ENCODE measurements at places on chromosomes 12 and 14.

DNA sequence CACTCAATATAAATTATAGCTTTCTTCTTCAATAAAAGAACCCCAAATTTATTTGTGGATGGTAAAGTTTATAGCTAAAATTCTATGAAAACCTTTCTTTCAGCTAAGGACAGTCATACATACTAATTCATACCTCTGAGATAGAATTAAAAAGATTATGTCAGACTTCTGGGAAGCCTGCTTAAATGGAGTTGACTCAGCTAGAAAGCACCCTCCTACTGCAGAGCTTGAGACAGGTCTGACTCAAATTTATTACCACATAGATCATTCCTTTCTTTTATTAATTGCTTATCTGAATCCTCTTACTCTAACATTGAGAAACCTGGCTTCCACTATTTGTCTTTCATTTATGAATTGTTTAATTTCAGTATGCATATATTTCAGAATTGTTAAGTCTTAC is 1007.0 kb upstream of the LRFN5 start:
- no peak for DNase-seq
- H3K27ac ChIP-seq = no peak overlapping the region
- H3K36me3 ChIP-seq = no peaks in the 10 kb centered on the region
- peaks cover 12% of the 10 kb centered on the region for H3K4me1 ChIP-seq

- peaks cover 41% of the 10 kb centered on the region for H3K27me3 ChIP-seq
- no peak overlapping the region for H3K4me3 ChIP-seq
- no peak overlapping the region for H3K27ac ChIP-seq
- no peak for DNase-seq
- peaks cover 4% of the 10 kb centered on the region for H3K36me3 ChIP-seq
Observed at GRCh38 chr14:77122526-77123125, 19.0 kb downstream of the ZDHHC22 start.

- DNase-seq = no peak
- H3K27ac ChIP-seq = no peak overlapping the region
- H3K36me3 ChIP-seq = peaks cover 27% of the 10 kb centered on the region
- peaks cover 5% of the 10 kb centered on the region for H3K4me1 ChIP-seq
- no peak overlapping the region for H3K4me3 ChIP-seq
Observed at GRCh38 chr12:6730169-6730568, 6.3 kb downstream of the COPS7A start.

GRCh38 chr12:124947561-124948398 is 33.3 kb upstream of the UBC start:
- no peak overlapping the region for H3K4me3 ChIP-seq
- H3K36me3 ChIP-seq = peaks cover 22% of the 10 kb centered on the region
- H3K27ac ChIP-seq = no peak overlapping the region
- H3K27me3 ChIP-seq = no peaks in the 10 kb centered on the region
- DNase-seq = no peak

DNA sequence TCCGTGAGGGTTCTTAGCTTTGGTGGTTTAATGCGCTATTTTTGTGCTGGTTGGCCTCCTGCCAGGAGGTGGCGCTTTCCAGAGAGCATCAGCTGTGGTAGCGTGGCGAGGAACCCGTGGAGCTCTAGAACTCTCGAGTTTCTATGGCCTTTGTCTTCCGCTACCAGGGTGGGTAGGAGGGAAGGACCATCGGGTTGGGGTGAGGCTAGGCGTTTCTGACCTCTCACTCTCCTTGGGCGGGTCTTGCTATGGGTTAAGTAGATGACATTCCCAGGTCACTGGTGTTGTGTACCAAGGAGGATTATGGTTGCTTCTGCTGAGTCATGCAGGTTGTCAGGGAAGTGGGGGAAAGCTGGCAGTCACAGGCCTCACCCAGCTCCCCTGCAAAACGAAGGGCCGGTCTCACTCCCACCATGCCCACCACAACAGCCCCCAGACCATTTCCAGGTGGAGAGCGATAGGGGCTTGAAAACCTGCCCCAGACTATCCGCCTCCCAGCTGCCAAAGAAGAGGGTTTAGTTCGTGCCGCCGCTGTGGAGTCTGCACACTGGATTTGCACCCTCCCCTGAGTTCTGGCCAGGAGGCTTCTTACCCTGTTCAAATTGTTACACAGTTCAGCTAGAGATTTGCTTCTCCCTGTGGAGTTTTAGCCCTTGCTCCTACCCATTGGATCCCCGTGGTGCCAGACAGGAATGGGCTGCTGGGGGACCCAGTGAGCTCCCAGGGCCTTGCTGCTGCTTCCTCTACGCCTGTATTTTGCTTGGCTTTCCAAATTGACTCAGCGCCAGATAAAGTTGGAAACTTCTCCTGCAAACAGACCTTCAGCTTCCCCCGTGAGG is 21.9 kb downstream of the RNFT2 start:
- no peak for DNase-seq
- peaks cover 20% of the 10 kb centered on the region for H3K36me3 ChIP-seq
- H3K4me1 ChIP-seq = no peaks in the 10 kb centered on the region
- H3K27me3 ChIP-seq = no peaks in the 10 kb centered on the region

DNA sequence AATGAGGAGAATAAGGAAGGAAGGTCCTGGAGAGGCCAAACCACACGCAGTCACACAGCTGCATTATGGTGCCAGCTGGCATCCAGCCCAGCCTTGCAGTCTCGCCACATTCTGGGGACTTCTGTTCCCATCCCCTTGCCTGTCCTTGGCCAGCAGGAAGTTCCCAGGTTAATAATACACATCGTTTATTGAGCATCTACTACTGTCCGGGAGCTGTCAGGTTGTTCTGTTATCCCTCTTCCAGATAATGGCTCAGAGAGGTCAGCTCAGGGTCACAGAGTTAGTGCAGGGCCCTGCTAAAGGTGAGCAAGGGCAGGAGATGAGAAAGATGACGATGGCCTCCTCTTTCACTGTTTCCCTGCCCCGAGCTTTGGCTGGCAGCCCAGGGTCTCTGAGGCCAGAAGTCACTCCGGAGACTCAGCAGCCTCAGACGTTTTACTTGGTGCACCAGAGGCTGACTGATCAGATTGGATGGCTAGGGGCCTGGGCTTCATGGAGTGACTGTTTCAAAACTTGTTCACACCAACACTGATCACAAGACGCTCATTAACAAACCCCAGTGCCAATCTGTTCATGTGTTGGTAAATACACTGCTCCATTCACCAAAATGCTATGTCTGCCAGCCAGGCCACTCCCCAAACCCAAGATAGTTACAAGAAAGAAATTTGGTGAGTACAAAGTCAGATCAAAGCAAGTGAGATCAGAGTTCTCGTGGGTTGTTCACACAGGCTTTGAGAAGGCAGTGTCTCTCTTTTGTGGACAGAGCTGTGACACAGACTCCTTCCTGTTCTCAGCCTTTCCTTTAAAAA is 79.2 kb downstream of the B4GALNT3 start:
- H3K27ac ChIP-seq = peak overlapping the region; percentile 57
- no peak overlapping the region for H3K4me3 ChIP-seq
- no peaks in the 10 kb centered on the region for H3K36me3 ChIP-seq
- peaks cover 17% of the 10 kb centered on the region for H3K4me1 ChIP-seq
- no peak for DNase-seq
- peaks cover 13% of the 10 kb centered on the region for H3K27me3 ChIP-seq

- H3K27ac ChIP-seq = peak overlapping the region; percentile 5
- DNase-seq = no peak
- peaks cover 30% of the 10 kb centered on the region for H3K4me1 ChIP-seq
- no peaks in the 10 kb centered on the region for H3K27me3 ChIP-seq
- no peak overlapping the region for H3K4me3 ChIP-seq
Observed at GRCh38 chr14:68704736-68705720, 87.8 kb downstream of the ZFP36L1 start.

DNA sequence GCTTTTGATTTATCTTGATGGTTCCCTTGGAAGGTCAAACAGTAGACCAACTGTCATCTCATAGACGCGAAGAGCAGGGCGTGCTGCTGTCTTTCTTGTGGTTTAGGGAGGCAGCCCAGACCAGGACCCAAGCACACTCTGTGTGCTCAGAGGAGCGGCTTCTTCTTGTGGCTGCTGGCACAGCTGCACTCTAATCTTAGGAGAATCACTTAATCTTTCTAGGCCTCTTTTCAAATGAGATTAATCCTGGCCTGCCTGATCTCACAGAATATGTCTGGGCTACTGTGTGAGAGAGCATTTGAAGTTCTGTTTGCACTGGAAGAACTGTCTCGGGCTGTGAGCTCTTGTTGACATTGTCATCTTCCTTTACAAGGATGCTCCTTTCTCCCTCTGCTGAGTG is 60.0 kb upstream of the TRAF3 start:
- no peak overlapping the region for H3K4me3 ChIP-seq
- DNase-seq = no peak
- H3K27ac ChIP-seq = no peak overlapping the region
- H3K27me3 ChIP-seq = no peaks in the 10 kb centered on the region

GRCh38 chr14:73713206-73713802 is 880 bp downstream of the PNMA1 start:
- H3K36me3 ChIP-seq = peaks cover 8% of the 10 kb centered on the region
- peak overlapping the region; percentile 97 for H3K27ac ChIP-seq
- peaks cover 43% of the 10 kb centered on the region for H3K4me1 ChIP-seq
- peak overlapping the region; percentile 84 for H3K4me3 ChIP-seq

DNA sequence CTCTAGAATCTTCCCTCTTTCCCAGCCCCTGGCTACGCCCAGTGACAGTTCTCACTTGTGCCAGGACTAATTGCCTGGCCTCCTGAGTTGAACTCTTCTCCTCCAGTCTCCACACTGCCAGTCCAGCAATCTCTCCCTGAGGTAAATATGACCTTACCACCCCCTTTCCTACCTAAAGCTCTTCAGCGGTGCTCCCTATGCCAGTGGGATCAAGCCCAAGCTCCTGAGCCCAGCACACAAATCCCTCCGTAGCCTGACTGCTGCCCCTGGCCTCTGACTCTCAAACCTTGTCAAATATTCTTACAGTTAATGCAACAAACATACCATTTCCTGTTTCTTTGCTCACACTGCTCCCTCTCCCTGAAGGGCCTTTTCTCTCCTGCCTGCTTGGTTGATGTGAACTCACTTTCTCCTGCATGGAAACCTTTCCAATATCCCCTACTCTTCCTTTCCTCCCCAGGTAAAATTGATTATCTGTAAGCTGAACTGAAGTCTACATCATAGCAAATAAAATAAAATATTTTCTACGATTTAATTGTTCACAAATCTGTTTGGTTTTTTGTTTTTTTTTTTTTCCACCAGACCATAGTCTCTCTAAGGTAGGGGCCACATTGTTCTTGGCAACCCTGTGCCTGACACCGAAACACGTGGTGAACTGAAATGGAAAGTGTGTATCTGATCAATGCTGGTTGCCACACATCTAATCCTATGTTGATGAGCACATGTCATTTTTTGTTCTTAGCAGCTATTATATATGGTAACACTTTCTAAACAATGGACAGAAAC is 147.5 kb downstream of the SLC38A6 start:
- peak overlapping the region; percentile 73 for H3K27ac ChIP-seq
- no peaks in the 10 kb centered on the region for H3K36me3 ChIP-seq
- no peak for DNase-seq
- H3K4me1 ChIP-seq = peaks cover 20% of the 10 kb centered on the region

DNA sequence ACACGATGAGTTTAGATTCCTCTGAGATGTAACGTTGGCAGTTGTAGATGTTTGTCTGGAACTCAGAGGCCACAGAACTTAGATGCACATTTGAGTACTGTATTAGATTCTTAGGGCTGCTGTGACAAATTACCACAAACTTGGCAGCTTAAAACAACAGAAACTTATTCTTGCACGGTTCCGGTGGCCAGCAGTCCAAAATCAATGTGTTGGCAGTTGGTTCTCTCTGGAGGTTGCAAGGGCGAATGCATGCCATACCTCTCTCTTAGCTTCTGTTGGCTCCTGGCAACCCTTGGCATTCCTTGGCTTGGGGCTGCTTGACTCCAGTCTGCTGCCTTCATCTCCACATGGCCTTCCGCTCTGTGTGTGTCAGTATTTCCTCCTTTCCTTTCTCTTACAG is 118.9 kb downstream of the C12orf75 start:
- no peak for DNase-seq
- H3K27ac ChIP-seq = no peak overlapping the region
- H3K4me3 ChIP-seq = no peak overlapping the region

DNA sequence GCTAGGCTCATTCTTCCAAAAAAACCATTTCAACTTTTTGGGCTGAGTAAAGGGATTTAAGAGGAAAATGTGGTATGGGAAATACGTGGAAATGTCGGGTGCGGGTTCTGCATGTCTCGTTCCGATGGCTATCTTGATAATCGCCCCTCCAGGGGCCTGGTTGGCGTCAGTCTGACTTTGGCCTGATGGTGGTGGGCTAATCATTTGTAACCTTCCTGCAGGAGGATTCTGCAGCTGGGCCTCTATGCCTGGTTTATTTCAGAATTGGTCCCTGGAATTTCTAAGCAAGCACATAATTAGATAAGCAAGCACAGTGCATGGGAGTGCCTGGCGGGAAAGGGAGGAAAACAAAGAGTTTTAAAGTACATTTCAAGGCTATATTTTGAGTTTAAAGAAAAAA is 14.8 kb upstream of the SLC4A8 start:
- H3K36me3 ChIP-seq = no peaks in the 10 kb centered on the region
- no peak for DNase-seq
- peaks cover 34% of the 10 kb centered on the region for H3K4me1 ChIP-seq
- peak overlapping the region; percentile 87 for H3K27ac ChIP-seq
- no peaks in the 10 kb centered on the region for H3K27me3 ChIP-seq
- no peak overlapping the region for H3K4me3 ChIP-seq

- DNase-seq = no peak
- no peaks in the 10 kb centered on the region for H3K27me3 ChIP-seq
- H3K36me3 ChIP-seq = no peaks in the 10 kb centered on the region
Observed at GRCh38 chr12:71792599-71792998, 37.9 kb downstream of the RAB21 start.

GRCh38 chr14:32635061-32635719 is 303.5 kb upstream of the NPAS3 start:
- H3K4me3 ChIP-seq = no peak overlapping the region
- H3K27ac ChIP-seq = no peak overlapping the region
- H3K4me1 ChIP-seq = peaks cover 4% of the 10 kb centered on the region

DNA sequence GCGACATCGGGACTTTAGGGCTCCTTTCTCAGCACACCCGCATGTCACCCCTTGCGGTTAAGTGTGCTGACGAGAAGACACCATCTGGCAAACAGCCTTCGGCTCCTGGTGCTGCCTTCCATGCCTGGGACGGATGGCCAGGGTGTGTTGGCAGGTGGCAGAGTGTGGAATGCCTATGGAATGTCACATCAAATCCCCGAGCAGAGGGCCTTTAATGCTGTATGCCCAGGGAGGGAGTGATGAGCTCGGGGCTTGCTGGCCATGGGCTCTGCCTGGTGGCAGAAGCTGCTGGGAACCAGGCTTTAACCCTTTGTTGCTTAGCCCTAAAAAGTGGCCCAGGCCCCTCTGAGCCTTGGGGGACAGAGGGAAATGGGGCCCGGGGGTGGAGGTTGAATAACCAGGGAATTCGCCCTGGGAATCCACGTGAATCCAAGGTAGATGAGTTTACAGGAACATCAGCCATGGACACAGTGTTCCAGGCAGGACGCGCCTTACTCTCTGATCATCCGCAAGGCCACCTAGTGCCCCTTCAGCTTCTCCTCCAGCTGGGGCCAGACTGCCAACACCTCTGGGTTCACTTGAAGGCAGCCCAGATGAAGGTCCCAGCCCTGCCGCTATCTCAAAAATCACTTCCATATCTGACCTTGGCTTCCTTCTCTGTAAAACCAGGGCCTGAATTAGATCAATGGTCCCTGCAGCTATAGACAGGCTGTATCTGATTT is 17.4 kb downstream of the FAM181A start:
- H3K27me3 ChIP-seq = peaks cover 9% of the 10 kb centered on the region
- no peak for DNase-seq
- H3K4me3 ChIP-seq = no peak overlapping the region
- no peaks in the 10 kb centered on the region for H3K4me1 ChIP-seq

GRCh38 chr12:105764216-105764835 is 374.4 kb downstream of the NUAK1 start:
- peaks cover 23% of the 10 kb centered on the region for H3K4me1 ChIP-seq
- no peaks in the 10 kb centered on the region for H3K27me3 ChIP-seq
- H3K27ac ChIP-seq = peak overlapping the region; percentile 51
- DNase-seq = no peak
- H3K4me3 ChIP-seq = no peak overlapping the region

GRCh38 chr14:94382099-94382715 is 6.2 kb downstream of the SERPINA1 start:
- H3K27me3 ChIP-seq = peaks cover 6% of the 10 kb centered on the region
- H3K4me1 ChIP-seq = no peaks in the 10 kb centered on the region
- no peaks in the 10 kb centered on the region for H3K36me3 ChIP-seq
- no peak overlapping the region for H3K4me3 ChIP-seq
